ENCODE measurements at places on chromosomes 3 and 15.

GRCh38 chr3:43288366-43288765 is 2.0 kb downstream of the SNRK start:
- DNase-seq = no peak

DNA sequence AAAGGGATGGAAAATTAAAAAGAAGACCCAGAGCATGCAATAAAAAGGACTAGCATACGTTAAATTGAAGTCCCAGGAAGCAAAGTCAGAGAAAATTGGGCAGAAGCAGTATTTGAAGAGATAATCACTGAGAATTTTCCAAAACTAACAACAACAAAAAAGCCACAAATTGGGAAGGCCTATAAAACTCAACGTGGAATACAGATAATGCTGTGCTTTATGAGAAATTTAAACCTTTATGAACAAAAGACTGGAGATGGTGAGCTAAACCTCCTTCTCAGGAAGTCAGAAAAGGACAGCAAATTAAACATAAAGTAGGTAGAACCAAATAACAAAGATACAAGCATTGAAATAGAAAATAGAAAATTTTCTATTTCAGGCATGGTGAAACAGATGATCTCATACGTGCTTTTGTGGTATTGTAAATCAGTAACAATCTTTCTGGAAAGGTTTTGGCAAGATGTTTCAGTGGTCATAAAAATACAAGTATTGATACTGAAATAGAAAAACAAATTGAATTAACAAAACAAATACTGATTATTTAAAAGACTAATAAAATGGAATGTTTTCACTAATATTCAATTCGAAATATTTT is 55.6 kb downstream of the LYSMD4 start:
- no peak for DNase-seq

GRCh38 chr3:86792316-86792715 is 198.6 kb downstream of the VGLL3 start:
- no peak for DNase-seq

- no peak for DNase-seq
These were observed 175.4 kb upstream of the NR2E3 start for GRCh38 chr15:71634820-71635560.

- DNase-seq = peak; percentile 76
These were observed 195.4 kb downstream of the OPA1 start for GRCh38 chr3:193788189-193788991.

- peak; percentile 13 for DNase-seq
These were observed 631 bp downstream of the NKTR start for GRCh38 chr3:42600958-42601675.

DNA sequence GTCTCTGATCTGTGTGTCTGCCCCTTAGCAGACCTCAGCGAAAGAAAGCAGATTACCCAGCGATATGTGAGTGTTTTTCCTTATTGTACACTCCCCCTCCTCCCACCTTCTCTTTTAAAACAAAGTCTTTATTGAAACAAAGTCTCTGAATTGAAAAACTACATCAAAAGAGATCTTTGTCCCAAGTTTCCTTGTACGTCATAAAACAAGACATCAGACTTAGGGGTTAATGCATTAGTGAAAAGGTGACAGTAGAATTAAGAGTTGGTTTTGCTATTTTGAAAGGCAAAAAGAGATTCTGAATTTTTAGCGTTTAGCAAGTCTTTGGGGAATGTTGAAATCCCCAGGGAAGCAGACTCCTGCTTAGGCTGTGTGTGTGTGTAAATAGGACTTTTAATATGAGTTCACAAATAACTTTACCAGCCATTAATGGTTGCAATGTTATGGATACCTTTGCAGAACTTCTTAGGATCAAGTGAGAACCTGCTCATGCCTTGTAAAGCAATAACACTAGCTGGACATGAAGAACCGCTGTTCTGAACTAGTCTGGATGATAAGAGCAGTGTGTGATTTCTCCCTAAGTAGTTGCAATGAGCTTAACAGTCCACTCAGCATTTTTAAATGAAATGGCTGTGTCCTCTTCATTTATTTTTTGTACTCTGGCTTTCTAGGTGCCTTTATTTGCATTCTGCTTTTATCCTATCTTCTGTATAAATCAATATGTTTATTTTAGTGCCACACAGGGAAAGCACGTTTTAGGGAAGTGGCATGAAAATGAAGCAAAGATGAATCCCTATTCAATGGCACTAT is 136.6 kb downstream of the MCTP2 start:
- no peak for DNase-seq

DNA sequence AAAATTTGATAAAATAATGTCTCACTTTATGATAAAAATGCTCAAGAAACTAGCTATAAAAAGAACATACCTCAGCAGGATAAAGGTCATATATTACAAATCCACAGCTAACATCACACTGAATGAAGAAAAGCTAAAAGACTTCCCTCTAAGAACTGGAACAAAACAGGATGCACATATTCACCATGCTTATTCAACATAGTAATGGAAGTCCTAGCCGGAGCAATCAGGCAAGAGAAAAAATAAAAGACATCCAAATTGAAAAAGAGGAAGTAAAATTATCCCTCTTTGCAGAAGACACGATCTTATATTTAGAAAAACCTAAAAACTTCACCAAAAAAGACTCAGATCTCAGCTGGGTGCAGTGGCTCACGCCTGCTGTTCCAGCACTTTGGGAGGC is 34.0 kb downstream of the SENP7 start:
- no peak for DNase-seq

- no peak for DNase-seq
These were observed 517.0 kb downstream of the SQOR start for GRCh38 chr15:46151786-46152185.

GRCh38 chr3:41640076-41640475 is 321.8 kb downstream of the ULK4 start:
- no peak for DNase-seq

- DNase-seq = no peak
These were observed 136.5 kb downstream of the CHSY1 start for GRCh38 chr15:101115393-101115785.

- DNase-seq = no peak
These were observed 251.0 kb upstream of the MCTP2 start for GRCh38 chr15:93980261-93980911.

DNA sequence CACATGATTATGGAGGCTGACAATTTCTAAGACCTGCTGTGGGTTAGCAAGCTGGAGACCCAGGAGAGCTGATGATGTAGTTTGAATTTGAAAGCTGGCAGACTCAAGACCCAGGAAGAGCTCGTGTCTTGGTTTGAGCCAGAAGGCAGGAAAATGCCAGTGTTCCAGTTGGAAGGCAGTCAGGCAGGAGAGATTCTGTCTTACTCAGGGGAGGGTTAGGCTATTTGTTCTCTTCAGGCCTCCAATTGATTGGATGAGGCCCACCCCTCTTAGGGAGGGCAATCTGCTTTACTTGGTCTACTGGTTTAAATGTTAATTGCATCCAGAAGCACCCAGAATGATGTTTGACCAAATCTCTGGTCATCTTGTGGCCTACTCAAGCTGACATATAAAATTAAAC is 40.4 kb upstream of the IGF2BP2 start:
- no peak for DNase-seq

DNA sequence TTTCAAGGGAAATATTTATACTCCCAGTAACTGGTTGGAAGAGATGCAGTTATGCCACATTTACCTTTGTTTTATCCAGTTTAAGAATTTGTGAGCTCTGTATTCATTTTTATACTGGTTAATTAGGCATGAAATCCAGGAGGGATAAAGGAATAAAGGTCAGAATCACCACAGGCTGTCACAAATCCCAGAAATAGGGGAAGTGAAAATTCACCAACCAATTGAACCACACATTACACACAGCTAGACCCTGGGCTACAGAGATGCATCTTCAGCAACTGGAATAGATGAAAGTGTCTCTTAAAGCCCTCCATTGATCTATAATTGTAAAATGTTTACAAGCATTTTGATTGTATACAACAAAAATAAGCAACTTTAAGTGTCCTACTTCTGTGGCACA is 18.5 kb downstream of the SERPINI1 start:
- DNase-seq = no peak

- no peak for DNase-seq
These were observed 45.5 kb downstream of the GREM1 start for GRCh38 chr15:32763295-32763694.

GRCh38 chr3:62201438-62202035 is 171.8 kb downstream of the FEZF2 start:
- peak; percentile 49 for DNase-seq

DNA sequence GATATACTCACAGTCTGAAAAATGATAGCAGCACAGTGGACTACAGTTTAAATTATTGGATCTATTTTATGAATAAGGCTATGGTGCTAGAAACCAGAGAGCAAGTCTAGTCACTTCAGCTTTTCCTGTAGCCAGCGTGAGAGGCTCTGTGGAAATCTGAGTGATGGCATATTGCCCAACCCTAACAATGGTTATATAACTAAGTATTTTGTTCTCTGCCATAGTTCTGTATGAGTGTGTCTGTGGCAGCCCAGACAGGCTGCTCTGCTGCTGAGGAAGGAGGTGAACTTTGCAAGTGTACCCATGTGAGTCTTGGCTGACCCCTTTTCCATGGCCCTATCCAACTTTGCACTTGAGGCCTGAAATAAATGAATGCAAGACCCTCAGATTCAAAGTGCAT is 105.7 kb downstream of the LRTM1 start:
- no peak for DNase-seq

GRCh38 chr3:148938936-148939335 is 52.4 kb upstream of the GYG1 start:
- no peak for DNase-seq

DNA sequence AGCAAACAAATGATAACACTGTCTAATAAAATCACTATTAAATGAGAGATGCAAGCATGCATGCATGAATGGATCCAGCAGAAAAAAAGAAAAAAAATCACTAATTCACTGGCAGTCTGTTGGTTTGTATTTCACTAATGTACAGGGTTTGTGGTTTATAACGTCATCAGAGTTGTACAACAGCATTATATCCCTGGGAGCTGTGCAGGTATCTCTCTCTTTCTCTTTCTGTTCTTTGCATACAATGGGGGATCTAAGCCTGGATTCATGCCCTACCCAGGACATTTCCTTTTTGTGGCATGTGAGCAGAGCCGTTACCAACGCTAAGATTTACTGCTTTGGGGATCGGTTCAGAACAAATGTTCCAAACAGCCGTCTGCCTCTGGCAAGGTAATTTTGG is 229.5 kb downstream of the SOX2 start:
- DNase-seq = no peak

DNA sequence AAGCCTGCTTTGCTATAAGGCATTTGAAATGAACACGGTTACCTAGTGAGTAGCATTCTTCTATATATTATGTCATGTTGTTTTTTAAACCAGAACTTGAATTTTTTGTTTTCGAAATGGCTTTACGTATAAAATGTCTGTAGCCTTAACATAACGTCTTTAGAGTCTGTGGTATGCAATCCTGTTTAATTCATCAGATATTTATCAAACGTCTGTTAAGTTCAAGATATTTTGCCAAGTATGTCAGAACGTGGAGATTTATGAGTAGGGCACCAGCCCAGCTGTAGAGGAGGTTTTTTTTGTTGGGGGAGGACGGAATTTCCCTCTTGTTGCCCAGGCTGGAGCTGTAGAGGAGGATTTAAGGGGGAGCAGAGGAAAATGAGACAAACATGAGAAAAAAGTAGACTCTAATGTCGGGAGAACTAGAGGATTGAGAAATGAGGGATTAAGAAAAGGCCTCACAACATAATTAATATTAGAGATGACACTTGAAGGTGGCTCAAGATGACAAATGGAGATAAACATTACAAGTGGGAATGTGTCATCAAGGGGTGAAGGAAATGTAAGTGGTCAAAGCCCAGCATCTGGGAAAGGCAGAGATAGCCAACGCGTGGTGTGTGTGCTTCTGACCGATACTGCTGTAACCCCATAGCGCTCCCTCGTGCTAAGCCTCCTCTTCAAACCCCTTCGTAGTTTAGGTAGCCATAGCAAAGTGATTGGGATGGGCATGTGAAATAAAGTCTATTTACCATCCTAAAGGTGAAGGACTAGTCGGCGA is 154.0 kb upstream of the GOLGA6L4 start:
- DNase-seq = no peak

GRCh38 chr3:126990024-126990700 is 7.2 kb downstream of the PLXNA1 start:
- no peak for DNase-seq

GRCh38 chr3:50358911-50359759 is at the start of gene TMEM115:
Gene TMEM115 (minus strand): TSS chr3:50359521. CDS start chr3:50359063, 458 bp downstream.
- peak; percentile 97 for DNase-seq

DNA sequence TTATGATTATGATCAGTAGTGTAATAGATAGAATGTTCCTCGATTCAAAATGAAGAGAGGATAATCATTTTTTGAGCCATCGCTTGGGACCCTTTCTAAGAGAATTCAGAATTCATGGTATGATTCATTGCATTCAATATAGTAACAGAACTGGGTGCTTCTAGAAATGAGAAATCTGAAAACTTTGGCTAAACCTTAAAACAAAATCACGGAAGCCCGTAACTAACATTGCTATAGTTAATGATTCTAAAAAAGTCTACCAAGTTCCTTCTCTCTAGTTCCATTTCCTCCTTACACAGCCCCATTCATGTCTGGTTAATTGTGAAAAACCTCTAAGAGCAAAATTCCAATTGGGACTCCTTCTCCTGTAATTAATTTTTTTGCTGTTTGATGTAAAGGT is 217.1 kb downstream of the GBE1 start:
- DNase-seq = no peak

GRCh38 chr15:51647128-51647562 is 24.6 kb upstream of the DMXL2 start:
- no peak for DNase-seq

DNA sequence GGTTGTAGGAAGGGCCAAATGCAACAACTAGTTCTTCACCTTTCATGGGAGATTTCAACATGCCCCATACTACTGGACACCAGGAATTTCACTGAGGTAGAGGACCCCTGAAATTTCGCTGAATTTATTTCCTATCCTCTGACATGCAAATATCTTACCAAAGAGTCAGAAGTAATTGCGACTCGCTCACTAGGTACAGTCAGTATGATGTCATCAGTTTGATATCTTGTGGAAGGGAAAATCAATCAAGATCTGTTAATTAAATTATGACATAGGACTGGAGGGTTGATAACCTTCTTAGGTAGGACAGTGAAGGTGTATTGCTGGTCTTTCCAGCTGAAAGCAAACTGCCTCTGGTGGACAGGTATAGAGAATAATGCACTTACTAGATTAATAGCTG is 74.9 kb upstream of the TNIK start:
- no peak for DNase-seq

DNA sequence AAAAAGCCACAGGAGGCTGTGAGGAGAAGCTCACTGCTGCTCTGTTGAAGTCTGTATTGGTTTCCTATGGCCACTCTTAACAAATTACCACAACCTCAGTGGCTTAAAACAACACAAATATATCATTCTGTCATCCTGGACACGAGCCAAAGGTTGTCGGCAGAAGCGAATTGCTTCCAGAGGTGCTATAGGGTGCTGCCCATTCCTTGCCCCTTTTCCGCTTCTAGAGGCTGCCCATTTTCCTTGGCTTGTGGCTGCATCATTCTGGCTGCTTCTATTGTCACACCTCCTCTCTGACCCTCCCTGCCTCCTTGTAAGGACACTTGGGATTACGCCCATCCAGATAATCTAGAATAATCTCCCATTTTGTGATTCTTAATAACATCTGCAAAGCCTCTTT is 6.4 kb upstream of the SACM1L start:
- no peak for DNase-seq

All from HEK293T (cell line).